ENCODE measurements at places on chromosomes 16 and 17. TPM values are rescaled to one million over a fixed set of nuclear protein-coding genes. Genes with fewer than 3 reads are reported as not detected.

- H3K27me3 ChIP-seq = no peaks in the 10 kb centered on the region
- no peak overlapping the region for H3K4me3 ChIP-seq
- H3K27ac ChIP-seq = peak overlapping the region; percentile 57
- H3K4me1 ChIP-seq = peaks cover 33% of the 10 kb centered on the region
- H3K36me3 ChIP-seq = peaks cover 16% of the 10 kb centered on the region
- DNase-seq = no peak
Observed at GRCh38 chr16:81521141-81521626, 76.6 kb downstream of the CMIP start.

DNA sequence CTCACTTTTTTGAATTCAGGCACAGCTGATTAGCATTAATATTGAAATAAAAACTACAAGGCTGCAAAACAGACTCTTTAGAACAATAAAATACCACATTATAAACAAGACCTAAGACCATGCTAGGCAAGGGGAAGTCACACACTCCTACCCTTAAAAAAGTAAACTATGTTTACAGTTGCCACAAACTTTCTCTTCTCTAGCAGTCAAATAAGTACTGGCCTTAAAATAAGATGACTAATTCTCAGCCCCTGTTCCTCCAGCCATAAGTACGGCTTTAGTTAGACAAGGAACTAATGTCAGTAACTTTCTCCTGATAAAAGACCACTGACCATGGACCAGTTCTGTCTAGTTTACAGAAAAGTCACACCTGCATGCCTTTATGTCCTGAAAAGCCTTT is 19.5 kb upstream of the CPHXL start:
- no peak for DNase-seq
- peaks cover 6% of the 10 kb centered on the region for H3K36me3 ChIP-seq
- no peak overlapping the region for H3K27ac ChIP-seq
- H3K4me1 ChIP-seq = no peaks in the 10 kb centered on the region

DNA sequence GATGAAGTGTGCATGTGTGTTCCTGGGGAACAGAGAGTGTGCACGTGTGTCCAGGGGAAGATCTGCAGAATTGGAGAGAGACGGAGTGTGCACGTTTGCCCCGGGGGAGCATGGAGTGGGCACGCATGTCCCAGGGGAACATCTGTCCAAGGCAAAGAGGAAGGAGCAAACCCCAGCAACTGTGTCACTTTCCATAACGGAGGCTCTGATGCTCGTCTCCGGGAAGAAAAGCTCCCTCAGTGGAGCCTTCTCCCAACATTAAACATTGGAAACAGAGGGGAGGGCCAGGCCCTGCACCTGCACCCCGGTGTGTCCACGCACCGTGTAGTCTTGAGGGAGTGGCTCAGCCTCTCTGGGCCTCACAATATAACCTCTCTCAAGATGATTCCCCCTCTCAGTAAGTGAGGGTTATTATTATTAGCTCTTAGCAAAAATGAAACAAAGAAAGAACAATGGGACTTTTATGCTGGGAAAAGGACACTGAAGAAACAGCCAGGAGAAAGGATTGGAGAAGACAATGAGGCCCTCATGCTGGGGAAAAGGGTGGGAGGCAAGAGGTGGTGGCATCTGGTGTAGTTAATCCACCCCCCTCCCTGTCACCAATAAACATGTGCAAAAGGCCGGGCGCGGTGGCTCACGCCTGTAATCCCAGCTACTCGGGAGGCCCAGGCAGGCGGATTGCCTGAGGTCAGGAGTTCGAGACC is 7.6 kb downstream of the RAB40B start:
- no peak overlapping the region for H3K4me3 ChIP-seq
- H3K4me1 ChIP-seq = peaks cover 7% of the 10 kb centered on the region
- no peak overlapping the region for H3K27ac ChIP-seq
- H3K36me3 ChIP-seq = peaks cover 25% of the 10 kb centered on the region
- DNase-seq = no peak
- no peaks in the 10 kb centered on the region for H3K27me3 ChIP-seq

DNA sequence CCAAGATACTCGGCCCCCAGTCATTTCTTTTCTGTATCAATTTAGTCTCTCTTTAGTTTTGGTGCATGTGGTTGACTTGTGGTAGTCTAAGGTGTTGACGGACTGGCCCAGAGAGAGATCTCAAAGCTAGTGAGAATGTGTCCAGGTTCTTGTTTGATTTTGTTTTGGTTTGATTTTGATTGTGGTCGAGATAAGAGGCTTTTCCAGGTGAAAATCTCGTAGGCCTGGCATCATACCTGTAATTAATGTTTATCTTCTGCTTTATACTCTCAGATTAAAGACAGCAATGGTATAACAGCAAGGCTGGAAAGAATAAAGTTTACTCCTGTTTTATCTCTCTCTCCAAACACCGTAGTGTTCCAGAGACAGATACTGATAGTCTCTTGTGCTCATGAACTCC is 172.4 kb upstream of the CACNG5 start:
- H3K27ac ChIP-seq = peak overlapping the region; percentile 76
- H3K36me3 ChIP-seq = no peaks in the 10 kb centered on the region
- H3K4me3 ChIP-seq = no peak overlapping the region
- DNase-seq = no peak

DNA sequence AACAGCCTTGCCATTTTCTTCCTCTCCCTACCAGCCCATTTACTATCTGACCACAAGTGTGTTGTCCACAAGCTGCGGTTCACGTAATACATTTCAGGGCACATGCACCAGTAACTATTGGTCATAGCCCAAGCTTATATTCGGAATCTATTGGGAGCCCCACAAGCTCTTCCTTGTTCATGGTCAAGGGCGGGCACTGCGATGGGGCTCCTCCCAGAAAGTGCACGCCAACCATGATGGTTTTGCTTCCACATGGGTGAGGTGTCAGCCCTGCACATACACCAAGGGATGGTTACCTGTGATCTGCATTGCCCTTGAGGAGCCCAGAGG is 12.1 kb downstream of the THRA start:
- no peak for DNase-seq
- H3K4me3 ChIP-seq = peak overlapping the region; percentile 65
- H3K27me3 ChIP-seq = no peaks in the 10 kb centered on the region
- peak overlapping the region; percentile 36 for H3K27ac ChIP-seq

The DNAH9 gene
- 0.44 TPM for total RNA-seq

The CDK5R1 gene
- total RNA-seq = 4.4 TPM

- H3K4me1 ChIP-seq = peaks cover 7% of the 10 kb centered on the region
- no peaks in the 10 kb centered on the region for H3K36me3 ChIP-seq
- DNase-seq = peak; percentile 49
- no peak overlapping the region for H3K4me3 ChIP-seq
Observed at GRCh38 chr16:85759631-85760419, 8.9 kb upstream of the C16orf74 start.

DNA sequence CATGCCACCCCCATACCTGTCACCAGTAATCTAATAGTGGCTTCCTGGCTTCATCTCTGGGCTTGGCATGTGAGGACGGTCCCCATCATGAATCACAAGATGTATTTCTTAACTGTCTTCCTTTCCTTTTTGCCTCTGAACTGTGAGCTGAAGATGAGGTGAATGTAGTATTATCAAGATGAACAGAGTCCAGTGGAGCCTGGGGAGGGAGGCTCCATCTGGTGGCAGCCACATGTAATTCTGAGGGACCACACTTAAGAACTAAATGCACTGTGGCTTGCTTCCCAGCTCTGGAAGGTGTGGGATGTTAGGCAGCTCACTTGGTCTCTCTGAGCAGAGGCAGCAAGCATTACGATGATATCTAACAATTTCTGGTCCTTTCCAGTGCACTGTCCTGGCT is 354.9 kb upstream of the ASIC2 start:
- no peak overlapping the region for H3K4me3 ChIP-seq
- H3K27ac ChIP-seq = no peak overlapping the region
- DNase-seq = no peak
- no peaks in the 10 kb centered on the region for H3K27me3 ChIP-seq
- H3K36me3 ChIP-seq = no peaks in the 10 kb centered on the region
- no peaks in the 10 kb centered on the region for H3K4me1 ChIP-seq

DNA sequence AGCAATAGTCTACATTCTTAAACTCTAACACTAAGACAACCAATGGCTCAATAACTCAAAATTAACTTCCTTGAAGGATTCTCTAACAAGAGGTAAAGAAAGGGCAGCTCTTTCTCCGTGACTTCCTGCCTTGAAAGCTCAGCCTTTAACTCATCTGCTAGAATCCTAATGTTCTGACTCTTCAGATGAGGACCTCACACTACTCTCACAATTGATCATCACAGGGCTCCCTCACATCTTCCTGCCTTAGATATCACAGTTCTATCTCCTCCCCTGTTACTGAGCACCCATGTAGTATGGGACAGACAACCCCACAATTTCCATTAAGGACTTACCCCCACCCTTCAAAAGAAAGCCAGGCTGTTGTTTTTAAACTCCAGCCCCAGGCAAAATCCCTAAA is 33.5 kb downstream of the SMURF2 start:
- peaks cover 13% of the 10 kb centered on the region for H3K36me3 ChIP-seq
- no peak overlapping the region for H3K4me3 ChIP-seq
- peaks cover 31% of the 10 kb centered on the region for H3K4me1 ChIP-seq
- no peak for DNase-seq
- peak overlapping the region; percentile 70 for H3K27ac ChIP-seq

The RASD1 gene
- 0.21 TPM for total RNA-seq

The UBALD1 gene
- 28.0 TPM for total RNA-seq

- no peak for DNase-seq
- peaks cover 11% of the 10 kb centered on the region for H3K36me3 ChIP-seq
- no peaks in the 10 kb centered on the region for H3K27me3 ChIP-seq
- H3K27ac ChIP-seq = no peak overlapping the region
- peaks cover 20% of the 10 kb centered on the region for H3K4me1 ChIP-seq
Observed at GRCh38 chr17:63290784-63291183, 155.3 kb downstream of the CYB561 start.

The FOXN1 gene
- total RNA-seq = not detected

The KRT33B gene
- not detected for total RNA-seq

- peak; percentile 85 for DNase-seq
- peak overlapping the region; percentile 73 for H3K27ac ChIP-seq
- peaks cover 30% of the 10 kb centered on the region for H3K36me3 ChIP-seq
- peaks cover 6% of the 10 kb centered on the region for H3K4me1 ChIP-seq
- H3K4me3 ChIP-seq = no peak overlapping the region
Observed at GRCh38 chr17:5526821-5527598, 40.6 kb downstream of the MIS12 start.

The LDHD gene
- total RNA-seq = 0.30 TPM

DNA sequence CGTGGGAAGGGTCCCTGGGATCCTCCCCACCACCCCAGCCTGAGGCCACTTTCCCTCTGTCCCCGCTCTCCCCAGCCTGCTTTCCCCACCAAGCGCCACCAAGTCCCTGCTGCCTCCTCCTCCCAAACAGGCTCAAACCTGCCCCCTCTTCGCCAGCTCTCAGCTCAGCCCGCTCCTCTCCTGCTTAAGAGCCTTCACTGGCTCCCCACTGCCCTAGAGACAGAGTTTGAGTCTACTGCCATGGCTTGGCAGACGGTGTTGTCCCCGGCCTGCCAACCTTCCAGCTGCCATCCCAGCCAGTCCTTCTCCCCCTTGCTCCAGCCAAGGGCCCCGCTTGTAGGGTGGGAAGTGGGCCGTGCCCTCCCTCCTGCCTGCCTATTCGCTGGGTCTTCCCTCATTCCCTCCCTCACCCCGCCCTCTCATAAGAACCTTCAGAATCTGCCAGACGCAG is 11.1 kb downstream of the IL4R start:
- peaks cover 38% of the 10 kb centered on the region for H3K4me1 ChIP-seq
- no peaks in the 10 kb centered on the region for H3K27me3 ChIP-seq
- DNase-seq = no peak
- peaks cover 18% of the 10 kb centered on the region for H3K36me3 ChIP-seq
- H3K27ac ChIP-seq = peak overlapping the region; percentile 64
- no peak overlapping the region for H3K4me3 ChIP-seq

- no peaks in the 10 kb centered on the region for H3K36me3 ChIP-seq
- H3K27ac ChIP-seq = no peak overlapping the region
- H3K4me1 ChIP-seq = peaks cover 6% of the 10 kb centered on the region
- no peak overlapping the region for H3K4me3 ChIP-seq
Observed at GRCh38 chr16:72134507-72134906, 37.4 kb downstream of the PMFBP1 start.

DNA sequence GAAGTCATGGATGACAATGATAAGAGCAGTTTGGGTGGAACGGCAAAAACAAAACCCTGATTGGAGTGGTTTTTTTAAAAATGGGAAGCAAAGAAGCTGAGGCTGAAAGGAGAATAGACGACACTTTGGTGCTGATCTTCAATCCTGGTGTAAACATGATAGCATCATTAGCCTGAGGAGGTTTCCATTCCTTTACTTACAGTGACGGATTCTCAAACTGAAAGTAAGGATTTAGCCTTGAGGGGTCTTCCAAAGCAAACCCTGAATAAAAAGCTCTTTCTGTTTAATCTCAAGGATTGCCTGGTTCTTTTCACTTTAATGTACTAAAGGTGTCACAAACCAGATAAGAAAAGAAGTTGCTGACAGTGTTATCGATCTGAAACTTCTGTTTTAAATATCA is 69.3 kb downstream of the KCNJ2 start:
- no peaks in the 10 kb centered on the region for H3K36me3 ChIP-seq
- no peak overlapping the region for H3K27ac ChIP-seq
- DNase-seq = no peak
- H3K27me3 ChIP-seq = no peaks in the 10 kb centered on the region
- H3K4me3 ChIP-seq = no peak overlapping the region

- H3K4me1 ChIP-seq = no peaks in the 10 kb centered on the region
- H3K27me3 ChIP-seq = peaks cover 50% of the 10 kb centered on the region
- no peak for DNase-seq
Observed at GRCh38 chr17:57735230-57735629, 9.9 kb downstream of the CCDC182 start.

DNA sequence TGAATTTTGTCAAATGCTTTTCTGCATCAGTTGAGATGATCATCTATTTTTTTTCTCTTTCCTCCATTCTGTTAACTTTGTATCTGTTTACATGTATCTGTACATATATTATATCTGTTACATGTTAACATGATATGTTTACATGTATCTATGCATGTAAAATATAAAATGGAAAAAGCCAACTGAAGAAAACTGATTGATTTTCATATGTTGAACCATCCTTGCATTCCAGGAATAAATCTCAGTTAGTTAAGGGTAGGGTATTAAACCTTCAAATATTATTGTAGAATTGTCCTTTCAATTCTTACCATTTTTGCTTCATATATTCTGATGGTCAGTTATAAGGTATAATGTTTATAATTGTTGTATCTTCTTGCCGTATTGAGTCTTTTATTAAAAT is 336.1 kb downstream of the ZFHX3 start:
- H3K27me3 ChIP-seq = no peaks in the 10 kb centered on the region
- DNase-seq = no peak
- no peak overlapping the region for H3K27ac ChIP-seq
- H3K4me3 ChIP-seq = no peak overlapping the region
- no peaks in the 10 kb centered on the region for H3K36me3 ChIP-seq

DNA sequence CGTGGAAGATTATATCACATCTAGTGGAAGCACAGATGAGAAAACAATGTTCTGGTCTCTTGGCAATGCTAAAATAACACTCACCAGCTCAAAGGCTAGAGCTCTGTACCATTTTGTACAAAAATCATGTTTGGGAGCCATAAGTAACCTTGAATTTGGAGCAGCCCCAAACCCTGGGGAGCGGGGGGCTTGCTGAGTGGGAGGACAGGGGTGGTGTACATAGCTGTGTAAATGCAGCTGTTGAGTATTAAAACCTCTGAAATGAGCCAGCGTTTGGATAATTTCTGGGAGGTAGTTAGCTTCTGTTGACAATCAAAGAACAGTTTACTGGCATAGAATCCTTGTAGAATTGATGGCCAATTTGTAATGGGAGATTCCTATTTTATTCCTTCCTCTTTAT is 4.3 kb downstream of the MYH8 start:
- no peaks in the 10 kb centered on the region for H3K27me3 ChIP-seq
- H3K4me3 ChIP-seq = no peak overlapping the region
- no peak overlapping the region for H3K27ac ChIP-seq
- peaks cover 12% of the 10 kb centered on the region for H3K4me1 ChIP-seq
